DMS53 (cell line): ENCODE measurements at places on chromosomes 11 and 22.

DNA sequence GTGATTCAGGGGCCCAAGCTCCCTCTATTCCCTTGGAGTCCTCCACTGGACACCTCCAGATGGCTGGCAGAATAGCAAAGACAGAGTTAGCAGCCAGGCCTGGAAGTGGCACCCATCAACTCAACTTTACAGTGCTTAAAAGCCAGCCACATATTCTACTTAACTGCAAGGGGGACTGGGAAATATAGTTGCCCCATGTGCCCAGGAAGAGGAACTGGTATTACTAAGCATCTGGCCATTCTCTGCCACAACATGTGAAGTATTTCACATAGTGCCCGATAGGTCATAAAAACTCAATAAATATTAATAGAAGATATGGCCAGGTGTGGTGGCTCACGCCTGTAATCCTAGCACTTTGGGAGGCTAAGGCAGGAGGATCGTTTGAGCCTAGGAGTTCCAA lies 5.5 kb upstream of the IL10RA start:
- DNase-seq: no peak

GRCh38 chr11:88359541-88359940 lies 22.0 kb upstream of the CTSC start:
- peak; percentile 50 for DNase-seq

DNA sequence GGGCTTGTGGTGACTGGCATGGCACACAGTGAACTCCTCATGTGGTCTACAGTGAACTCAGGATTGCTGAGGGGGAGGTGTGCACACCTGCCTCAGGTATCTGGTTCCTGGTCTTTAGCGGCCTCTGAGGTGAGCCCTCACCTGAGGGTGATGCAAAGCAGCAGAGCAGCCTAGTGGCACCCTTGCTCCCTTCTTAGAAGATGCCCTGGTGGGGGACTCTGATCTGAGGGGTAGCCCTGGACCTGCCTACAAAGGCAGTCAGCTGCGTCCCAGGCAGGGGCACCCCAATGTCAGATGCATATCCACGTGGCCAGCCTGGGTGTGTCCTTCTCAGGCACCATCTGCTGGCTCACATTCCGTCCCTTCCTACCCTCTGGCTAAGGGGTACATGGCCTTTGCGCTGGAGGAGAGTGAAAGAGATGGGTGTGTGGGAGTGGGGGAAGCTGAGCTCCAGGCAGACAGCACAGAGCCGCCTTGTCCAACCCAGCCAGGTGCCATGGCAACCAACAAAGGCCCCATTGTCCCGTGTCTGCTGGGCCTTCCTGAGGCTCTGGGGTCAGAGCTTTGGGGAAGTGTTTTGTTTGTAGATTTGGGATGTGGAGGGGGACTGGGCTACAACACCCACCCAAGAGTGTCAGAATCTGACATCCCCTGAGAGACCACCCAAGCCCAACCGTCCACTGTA lies 5.8 kb downstream of the PLEKHB1 start:
- peak; percentile 67 for DNase-seq

DNA sequence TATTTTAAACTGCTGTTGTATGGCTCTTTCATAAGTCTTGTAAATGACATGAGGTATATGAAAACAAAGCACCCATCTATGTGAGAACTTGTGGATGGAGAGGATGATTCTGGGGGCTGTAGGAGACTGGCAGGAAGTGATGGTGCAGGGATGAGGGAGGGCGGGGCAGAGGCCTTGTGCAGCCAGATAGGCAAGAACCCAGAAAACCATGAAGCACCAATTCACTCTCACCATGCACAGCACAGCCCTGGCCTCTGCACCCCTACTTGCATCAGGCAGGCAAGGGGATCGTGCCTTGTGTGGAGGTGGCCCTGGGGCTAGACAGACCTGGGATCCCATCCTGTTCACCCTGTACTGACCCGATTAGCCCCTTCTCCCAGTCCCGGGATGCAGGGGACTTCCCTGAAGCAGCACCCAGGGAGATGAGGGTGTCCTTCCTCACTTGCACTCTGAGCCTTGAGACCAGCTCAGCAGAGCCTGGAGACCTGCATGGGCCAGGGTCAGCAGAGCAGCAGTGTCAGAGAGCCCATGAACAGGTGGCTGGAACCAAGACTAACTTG lies 85.5 kb downstream of the MORC2 start:
- no peak for DNase-seq

- DNase-seq: no peak
These were observed 7.7 kb upstream of the SLC22A8 start for GRCh38 chr11:63023222-63023814.

GRCh38 chr11:100316952-100317351 lies 370.1 kb upstream of the ARHGAP42 start:
- no peak for DNase-seq

DNA sequence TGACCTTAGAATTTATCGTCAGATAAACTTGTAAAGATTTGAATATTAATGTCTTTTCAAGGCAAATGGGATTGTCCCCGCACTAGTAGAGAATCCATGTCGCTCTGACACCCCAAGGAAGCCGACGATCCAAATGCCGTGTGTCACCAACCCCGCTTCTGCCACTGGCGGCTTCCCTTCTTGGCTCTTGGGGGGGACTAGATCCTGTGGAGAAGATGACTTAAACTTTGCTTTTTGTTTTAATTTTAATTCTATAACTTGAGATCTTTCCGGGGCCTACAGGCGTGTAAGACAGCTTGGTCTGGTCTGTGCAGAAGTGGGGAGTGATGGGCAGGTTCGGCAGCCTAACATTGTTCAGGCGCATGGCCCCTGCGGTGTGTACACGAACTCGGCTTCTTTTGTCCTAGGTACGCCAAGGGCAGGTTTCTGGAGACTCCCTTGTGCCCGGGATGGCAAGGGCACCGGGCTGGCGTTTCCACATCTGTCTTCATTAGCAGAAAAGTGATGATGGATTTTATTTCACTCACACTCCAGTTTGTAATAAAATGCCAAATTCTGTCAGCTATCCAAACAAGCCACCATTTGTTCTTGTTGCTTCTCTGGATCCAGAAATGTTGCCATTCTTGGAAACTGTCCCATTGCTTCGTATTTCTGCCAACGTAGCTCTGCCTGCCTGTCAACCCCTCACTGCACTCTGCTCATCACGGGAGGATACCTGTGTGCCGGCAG lies 6.7 kb downstream of the YDJC start:
- DNase-seq: no peak

GRCh38 chr11:42786981-42787380 lies 524.8 kb upstream of the API5 start:
- DNase-seq: no peak

DNA sequence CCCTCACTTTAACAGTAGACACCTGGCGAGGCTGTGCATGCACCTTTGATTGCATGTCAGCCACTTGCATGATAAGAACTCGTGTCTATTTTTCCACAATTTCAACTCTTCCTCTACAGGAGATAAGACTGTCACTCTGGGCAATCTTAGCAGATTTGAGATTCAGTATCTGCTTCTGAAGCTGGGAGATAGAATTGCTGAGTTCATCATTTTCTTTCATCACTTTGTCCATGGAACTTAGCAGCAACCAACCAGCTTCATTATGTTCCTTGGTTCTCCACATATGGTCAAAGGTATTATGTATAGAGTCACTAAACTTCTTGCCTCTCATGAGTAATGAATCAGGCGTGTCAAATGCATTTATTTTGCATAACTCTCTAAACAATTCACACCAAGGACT lies 17.1 kb downstream of the MTNR1B start:
- no peak for DNase-seq

DNA sequence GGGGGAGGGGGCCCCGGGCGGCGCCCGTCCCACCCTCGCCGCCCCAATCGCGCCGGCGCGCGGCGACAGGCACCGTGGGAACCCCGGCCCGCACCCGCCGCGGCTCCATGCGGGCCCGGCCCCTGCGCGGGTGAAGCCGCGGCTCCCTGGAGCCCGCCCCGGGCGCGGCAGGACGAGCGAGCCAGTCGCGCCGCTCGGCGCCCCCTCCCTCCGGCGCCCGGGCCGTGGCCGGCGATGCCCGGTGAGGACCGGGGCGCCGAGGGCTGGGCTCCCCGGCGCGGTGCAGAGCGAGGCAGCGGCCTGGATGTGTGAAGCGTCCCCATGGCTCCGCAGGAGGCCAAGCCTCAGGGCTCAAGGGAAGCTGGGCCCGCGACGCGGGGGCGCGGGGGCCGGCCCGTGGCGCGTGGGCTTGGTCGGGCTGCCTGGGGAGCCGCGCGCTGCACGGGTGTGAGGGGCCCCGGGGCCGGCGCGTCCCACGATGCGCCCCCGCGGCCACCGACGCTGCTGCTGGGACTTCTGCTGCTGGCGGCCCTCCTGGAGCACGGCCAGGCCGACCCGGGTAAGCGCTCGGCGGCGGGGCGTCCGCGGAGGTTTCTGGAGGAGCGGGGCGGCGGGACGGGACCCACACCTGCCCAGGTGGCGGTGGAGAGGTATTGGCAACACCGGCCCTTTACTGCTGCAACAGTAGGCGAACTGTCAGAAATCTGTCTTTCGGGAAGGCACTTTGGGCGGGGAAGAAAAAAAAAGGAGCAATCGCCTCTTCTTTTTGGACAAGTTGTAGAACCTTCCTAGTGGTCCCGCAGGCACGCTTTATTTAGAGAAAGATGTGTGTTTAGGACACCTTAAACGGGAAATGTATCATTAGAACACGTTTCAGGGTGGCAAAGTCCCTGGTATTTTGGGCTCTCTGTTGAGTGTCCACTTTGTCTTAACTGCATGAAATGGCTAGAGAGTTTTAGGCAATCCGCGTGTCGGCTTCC lies 119.4 kb downstream of the HIPK3 start:
- peak; percentile 36 for DNase-seq

DNA sequence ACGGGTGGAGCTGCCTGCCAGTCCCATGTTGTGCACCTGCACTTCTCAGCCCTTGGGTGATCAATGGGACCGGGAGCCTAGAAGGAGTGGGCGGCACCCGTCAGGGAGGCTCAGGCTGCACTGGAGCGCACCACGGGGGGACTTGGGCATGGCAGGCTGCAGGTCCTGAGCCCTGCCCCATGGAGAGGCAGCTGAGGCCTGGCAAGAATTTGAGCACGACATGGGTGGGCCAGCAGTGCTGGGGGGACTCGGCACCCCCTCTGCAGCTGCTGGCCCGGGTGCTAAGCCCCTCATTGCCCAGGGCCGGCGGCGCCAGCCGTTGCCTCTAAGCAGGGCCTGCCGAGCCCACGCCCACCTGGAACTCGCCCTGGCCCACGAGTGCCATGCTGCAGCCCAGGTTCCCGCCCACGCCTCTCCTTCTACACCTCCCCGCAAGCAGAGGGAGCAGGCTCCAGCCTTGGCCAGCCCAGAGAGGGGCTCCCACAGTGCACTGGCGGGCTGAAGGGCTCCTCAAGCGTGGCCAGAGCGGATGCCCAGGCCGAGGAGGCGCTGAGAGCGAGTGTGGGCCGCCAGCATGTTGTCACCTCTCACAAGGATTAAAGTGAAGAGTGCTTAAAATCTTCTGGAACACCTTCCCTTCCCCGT lies 372.0 kb downstream of the ETS1 start:
- DNase-seq: no peak

- no peak for DNase-seq
These were observed 33.8 kb downstream of the SLC35F2 start for GRCh38 chr11:107824668-107825369.

GRCh38 chr11:1202154-1202775 lies 20.6 kb upstream of the MUC5B start:
- DNase-seq: peak; percentile 66

DNA sequence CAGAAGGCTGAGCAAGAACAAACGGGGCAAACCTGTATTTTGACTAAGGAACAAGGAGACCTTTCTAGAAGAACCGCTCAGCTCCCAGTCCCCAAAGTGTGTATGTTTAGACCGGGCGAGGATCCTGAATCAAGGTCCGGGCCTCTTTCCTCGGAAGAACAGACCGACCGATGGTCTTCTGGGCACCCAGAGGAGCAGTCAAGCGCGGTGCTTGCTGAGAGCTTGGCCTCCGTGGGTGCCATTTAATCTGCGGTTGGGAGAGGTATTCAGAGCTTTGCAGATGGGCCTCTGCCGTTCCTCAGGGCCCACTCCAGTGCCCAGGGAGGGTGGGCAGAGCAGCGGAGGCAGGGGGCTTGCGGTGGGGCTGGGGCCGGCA lies 26.5 kb upstream of the ATXN10 start:
- peak; percentile 42 for DNase-seq

GRCh38 chr22:27538666-27539065 lies 262.9 kb downstream of the MN1 start:
- no peak for DNase-seq

- peak; percentile 95 for DNase-seq
These were observed 39.1 kb downstream of the B3GAT1 start for GRCh38 chr11:134372961-134373360.
